Activated CD4-positive, alpha-beta T cell treated with anti-CD3 and anti-CD28 coated beads, Interleukin-2, amount 50 U/mL, for 24 hours (primary cell): ENCODE measurements at places on chromosomes 12 and 14.

GRCh38 chr12:97142737-97143410, 235.8 kb downstream of the NEDD1 start:
- DNase-seq: no peak

DNA sequence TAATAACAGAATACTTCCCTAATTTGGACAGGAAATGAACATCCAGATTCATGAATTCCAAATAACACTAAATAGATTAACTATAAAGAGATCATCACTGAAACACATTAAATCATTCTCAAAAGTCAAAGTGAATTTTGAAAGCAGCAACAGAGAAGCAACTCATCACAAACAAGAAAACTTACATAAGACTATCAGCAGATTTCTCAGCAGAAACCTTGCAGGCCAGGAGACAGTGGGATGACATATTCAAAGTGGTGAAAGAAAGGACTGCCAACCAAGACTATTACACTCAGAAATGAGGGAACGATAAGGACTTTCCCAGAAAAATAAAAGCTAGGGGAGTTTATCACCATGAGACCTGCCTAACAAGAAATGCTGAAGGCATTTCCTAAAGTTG, 70.8 kb downstream of the ITPR2 start:
- DNase-seq: no peak

DNA sequence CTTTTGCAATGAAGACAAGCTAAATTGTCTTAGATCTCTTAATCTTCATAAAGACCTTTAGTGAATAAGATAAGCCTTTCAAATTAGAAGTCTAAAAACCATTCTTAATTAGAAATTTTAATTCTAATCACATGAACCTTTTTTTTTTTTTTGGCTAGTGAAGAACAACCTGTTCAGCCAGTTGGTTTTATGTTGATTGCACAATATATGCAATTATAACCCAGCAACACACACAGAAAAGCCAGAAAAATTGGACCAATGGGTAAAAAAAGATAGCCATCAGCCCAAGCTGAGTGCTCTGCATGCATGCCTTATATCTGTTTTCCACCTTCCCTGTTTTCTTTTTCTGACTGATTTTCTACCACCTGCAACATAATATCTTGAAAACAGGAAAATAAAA, 252.2 kb downstream of the SYT10 start:
- no peak for DNase-seq

GRCh38 chr12:20372326-20373096, 4.2 kb downstream of the PDE3A start:
- DNase-seq: no peak

DNA sequence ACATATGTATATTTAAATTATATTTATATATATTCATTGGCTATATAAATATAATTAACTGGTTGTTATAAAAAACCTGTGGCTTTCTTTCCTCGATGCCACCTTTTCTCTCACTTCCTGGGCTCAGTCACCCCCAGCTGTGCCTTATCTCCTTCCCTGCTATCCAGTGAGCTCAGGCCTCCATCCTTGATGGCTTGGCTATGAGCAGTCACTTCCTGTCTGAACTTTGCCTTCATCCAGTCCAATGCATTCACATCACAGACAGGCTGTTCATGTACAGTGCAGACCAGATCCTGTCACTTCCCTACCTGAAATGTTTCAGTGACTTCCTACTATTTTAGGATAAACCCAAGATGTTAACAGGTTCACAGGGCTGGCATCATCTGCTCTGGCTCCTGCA, 115.3 kb upstream of the PRB2 start:
- DNase-seq: no peak

DNA sequence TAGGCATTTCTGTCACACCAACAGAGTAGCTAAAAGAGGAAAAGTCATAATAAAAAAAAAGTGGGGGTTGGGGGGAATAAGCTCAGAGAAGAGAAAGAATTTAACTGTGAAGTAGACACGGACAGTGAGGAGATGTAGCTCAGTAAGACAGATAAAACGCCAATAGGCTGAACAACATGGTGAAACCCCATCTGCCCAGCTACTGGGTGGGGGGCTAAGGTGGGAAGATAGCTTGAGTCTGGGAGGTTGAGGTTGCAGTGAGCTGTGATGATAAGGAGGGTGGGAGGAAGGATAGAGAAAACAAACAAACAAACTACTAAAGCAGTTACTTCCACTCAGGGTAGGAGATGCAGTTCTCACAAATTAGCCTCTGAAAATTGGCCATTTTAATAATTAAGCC, 25.0 kb downstream of the HECTD4 start:
- no peak for DNase-seq

GRCh38 chr12:15856097-15856982, 25.8 kb upstream of the STRAP start:
- DNase-seq: no peak

DNA sequence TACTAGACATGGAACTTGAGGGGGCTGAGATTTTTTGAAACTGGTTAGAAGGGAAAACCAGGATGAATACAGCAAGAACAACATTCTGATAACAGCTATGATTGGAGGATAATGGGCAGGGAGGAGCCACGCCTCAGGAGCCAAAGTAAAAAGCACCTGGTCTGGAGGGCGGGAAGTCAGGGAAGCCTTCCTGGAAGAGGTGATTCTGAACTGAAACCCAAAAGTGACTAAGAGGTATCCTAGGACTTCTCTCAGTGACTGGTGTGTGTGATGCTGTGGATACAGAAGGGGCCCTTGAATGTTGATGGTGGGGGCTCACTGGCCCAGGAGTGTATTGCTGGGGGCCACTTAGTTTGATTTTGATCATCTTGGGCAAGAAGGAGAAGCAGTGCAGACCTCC, 18.8 kb upstream of the GPR68 start:
- DNase-seq: no peak

GRCh38 chr12:25186038-25186787, 8.7 kb downstream of the DNAI7 start:
- no peak for DNase-seq
